ENCODE measurements at places on chromosomes 5 and 9.

DNA sequence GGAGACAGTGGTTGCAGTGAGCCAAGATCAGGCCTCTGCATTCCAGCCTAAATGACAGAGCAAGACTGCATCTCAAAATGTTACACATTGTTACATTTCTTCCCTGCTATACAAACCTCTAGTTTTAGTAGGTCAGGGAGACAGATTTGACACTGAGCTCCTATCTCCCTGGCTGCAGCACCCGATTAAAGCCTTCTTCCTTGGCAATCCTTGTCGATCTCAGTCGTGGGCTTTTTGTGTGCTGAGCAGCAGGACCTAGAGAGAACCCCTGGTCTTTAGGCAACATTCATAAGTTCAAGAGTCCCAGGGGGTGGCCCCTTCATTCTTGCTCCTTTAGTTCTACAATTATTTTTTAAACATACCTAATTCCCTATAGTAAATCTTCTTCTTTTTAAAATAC lies 13.0 kb downstream of the SERINC5 start:
- DNase-seq = no peak

- peak; percentile 45 for DNase-seq
Measured at GRCh38 chr5:116970318-116970717, 395.7 kb upstream of the SEMA6A start.

GRCh38 chr5:56396634-56397033 lies 163.5 kb upstream of the ANKRD55 start:
- DNase-seq = no peak

GRCh38 chr9:111868475-111868874 lies 28.1 kb upstream of the UGCG start:
- no peak for DNase-seq

DNA sequence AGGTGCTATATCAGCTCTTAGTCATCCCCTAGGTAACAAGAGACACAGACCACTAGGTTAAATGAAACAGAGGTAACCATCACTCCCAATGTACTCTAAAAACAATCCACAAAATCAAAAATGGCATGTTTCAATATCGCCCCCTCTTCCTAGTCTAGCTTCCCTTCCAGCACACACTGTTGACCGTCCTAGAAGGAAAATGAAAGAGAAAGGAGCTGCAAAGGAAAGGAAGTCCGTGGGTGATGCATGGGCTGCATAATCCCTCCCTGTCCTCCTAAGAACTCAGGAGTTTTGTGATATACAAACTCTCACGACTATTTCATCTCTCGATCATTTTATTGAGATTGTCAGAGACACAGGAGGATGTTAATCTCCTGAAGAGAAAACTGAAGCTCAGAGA lies 101.6 kb downstream of the RFK start:
- no peak for DNase-seq

- no peak for DNase-seq
Measured at GRCh38 chr5:142316681-142317080, 8.1 kb downstream of the SPRY4 start.

GRCh38 chr9:89886281-89886700 lies 281.5 kb downstream of the GADD45G start:
- DNase-seq = peak; percentile 16

DNA sequence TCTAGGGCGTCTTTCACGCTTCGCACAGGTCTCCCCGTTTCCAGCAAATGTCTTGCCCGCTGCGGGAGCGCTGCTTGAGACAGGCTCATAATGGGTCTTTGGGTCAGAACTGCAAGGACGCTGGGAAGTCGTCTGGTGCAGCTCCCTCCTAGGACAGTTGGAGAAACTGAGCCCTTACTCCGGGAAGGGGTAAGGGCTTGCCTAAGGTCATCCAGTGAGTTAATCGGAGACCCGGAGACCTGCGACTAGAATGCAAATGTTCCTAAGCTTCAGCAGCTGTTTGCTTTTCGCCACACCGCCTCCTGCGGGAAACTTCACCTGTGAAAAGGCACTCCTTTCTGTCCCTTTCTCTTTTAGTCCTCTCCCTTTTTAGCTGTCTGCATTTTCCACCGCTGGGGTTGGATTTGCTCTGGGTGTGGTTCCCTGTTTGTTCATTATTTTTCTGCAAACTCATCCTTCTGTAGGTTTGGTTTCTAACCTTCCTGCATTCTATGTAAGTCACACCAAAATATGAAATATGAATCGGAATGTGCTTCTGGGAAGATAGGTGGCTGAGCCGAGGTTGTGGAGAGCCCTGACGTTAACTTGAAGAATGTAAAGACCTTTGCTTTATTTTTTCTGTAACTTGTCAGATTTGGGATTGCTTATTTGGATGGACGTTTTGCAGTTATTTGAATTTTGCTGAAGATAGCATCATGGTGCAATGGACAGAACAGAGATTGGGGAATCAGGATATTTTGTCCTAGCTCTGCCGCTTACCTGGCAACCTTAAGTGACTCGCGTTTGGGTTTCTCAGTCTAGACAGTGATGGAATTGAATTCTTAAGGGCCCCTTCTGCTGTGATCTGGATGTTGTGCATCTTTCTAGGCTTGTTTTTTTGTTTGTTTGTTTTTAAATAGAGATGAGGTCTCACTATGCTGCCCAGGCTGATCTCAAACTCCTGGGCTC lies 909 bp downstream of the SLC36A1 start:
- DNase-seq = peak; percentile 64

Measured in NCI-H1417 (cell line).